ENCODE measurements at places on chromosomes 16 and 17. TPM values are rescaled to one million over a fixed set of nuclear protein-coding genes. Genes with fewer than 3 reads are reported as not detected.

Gene HBA2
- not detected for total RNA-seq

Gene TEKT5
- total RNA-seq = not detected

Gene FOXC2
- total RNA-seq = not detected

Gene SKAP1
- 101 TPM for total RNA-seq

DNA sequence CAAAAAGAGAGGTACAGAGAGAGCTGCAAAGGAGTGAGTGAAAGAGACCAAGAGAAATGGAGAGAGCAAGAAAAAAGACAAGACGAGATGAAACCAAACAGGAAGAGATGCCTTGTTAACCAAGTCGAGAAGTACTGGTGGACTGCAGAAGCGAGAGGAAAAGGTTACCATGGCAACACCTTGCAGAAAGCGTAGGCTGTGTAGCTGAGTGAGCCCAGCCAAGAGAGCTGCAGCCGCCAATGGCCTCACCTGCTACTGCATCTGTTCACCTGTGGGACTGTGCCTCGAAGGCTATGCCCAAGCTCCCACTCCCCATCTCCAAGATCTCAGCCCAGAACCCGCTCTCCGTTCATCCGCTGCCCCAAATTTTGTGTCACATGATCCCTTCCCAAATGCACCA is 161.3 kb downstream of the SLC39A11 start:
- no peaks in the 10 kb centered on the region for H3K27me3 ChIP-seq
- H3K27ac ChIP-seq = no peak overlapping the region
- H3K4me3 ChIP-seq = no peak overlapping the region
- no peaks in the 10 kb centered on the region for H3K36me3 ChIP-seq

DNA sequence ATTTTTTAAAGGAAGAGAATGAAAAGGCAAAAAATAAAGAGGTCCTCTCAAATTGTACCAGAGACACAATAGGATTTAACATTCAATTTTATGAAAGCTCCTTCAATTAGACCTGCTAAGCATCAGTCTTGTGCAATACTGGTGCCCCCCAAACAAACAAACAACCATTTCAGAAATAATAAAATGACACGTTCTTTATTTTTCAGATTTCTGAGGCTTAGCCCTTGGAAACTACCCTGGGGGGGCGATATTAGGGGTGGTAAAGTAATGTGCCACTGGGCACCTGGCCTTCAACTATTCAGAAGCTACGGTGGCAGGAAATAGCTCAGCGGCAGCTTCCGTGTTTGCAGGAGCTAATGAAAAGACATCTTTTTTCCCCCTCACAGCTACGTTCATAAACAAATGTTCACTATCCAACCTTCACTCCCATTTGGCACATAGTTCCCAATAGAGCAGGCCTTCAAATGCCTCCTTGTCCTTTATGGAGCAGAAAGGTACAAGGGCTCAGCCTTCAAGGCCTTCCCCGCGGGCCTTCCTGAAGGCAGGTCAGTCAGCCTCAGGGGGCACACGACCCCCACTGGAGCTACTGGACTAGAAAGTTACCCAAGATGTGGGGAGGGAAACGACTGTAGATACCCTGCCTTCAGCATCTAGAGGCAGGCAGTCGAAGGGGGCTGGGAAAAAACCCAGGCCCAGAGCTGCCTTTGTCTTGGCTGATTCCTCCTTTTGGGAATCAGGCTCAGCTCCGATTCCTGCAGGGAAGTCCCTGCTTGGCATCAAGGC is 44.1 kb downstream of the TBX4 start:
- no peak overlapping the region for H3K4me3 ChIP-seq
- no peaks in the 10 kb centered on the region for H3K36me3 ChIP-seq
- no peaks in the 10 kb centered on the region for H3K4me1 ChIP-seq
- H3K27ac ChIP-seq = no peak overlapping the region
- DNase-seq = no peak

GRCh38 chr17:2380950-2381649 is 19.8 kb downstream of the MNT start:
- H3K4me3 ChIP-seq = no peak overlapping the region
- no peaks in the 10 kb centered on the region for H3K36me3 ChIP-seq
- no peaks in the 10 kb centered on the region for H3K4me1 ChIP-seq
- H3K27me3 ChIP-seq = no peaks in the 10 kb centered on the region

DNA sequence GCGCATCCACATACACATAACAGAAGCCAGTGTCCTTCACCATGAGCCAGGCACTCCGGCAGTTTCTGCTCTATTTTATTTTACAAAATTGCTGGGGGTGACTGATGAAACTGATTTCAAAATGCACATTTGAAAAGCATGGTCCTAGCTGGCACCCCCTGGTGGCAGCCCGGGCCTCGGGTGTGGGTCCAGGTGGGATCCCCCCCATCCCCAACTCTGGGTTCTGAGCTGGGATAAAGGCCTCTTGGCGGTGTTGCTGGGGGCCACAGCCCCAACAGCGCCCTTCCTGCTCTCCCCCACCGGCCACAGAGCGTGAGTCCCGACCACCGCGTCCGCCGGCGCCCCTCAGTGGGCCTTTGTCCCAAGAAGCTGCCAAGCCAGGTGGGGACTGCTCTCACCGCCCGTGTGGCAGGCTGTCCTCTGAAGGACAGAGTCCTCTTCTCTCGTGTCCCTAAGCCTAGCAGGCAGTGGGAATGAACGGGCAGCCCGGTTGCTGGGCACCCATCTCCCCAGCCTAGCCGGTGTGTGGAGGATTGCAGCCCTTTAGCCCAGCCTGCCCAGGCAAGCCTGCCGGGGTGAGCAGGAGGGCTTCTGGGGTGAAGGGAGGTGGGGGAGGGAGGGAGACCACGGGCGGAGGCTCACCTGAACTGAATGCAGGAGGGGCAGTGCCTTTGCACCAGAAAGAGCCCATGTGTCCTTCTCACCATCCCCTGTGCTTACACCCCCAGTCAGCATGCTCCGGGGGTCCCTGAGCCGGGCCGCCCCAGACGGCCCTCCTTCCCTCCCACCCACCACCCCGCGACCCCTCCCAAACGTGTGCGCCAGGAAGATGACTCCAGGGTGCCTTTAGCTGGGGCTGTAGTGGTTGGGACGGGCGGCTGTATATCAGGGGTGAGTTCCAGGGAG is 898 bp downstream of the SNAI3 start:
- peak; percentile 52 for DNase-seq
- peak overlapping the region; percentile 77 for H3K27ac ChIP-seq
- H3K4me3 ChIP-seq = peak overlapping the region; percentile 85
- H3K36me3 ChIP-seq = peaks cover 6% of the 10 kb centered on the region
- H3K4me1 ChIP-seq = peaks cover 23% of the 10 kb centered on the region

DNA sequence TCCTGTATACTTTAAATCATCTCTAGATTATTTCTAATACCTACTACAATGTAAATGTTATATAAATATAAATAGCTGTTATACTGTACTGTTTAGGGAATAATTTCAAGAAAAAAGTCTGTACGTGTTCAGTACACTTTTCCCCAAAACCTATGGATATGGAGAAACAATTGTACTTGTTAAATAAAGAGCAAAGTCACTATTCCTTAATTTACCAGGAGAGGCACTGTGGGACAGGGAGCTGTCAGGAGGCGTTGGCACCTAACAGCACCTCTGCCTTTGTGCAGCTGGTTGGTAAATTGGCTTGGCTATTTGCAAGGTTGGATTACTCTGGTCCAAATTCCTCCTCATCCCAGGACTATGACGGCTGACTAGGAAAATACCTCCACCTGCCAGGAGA is 28.0 kb downstream of the CRHR1 start:
- no peak for DNase-seq
- H3K4me1 ChIP-seq = no peaks in the 10 kb centered on the region
- no peaks in the 10 kb centered on the region for H3K36me3 ChIP-seq
- no peak overlapping the region for H3K27ac ChIP-seq

DNA sequence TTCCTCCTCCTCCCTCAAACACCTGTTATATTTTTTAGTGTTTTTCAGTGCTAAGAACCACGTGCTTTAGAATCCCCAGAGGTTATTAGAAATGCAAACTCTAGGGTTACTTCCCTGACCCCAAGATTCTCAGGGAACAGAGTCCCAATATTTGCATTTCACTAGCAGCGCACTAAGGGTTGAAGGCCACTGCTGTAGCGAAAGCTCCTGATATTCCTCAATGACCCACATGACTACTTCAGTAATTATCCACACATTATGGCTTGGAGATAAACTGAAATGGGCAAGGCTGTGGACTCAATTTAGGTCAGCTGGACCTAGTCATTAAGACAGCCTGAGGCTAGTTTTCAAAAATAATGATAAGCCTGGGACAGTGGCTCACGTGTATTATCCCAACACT is 78.5 kb upstream of the BCAR1 start:
- H3K27ac ChIP-seq = no peak overlapping the region
- H3K4me1 ChIP-seq = peaks cover 10% of the 10 kb centered on the region
- DNase-seq = no peak

DNA sequence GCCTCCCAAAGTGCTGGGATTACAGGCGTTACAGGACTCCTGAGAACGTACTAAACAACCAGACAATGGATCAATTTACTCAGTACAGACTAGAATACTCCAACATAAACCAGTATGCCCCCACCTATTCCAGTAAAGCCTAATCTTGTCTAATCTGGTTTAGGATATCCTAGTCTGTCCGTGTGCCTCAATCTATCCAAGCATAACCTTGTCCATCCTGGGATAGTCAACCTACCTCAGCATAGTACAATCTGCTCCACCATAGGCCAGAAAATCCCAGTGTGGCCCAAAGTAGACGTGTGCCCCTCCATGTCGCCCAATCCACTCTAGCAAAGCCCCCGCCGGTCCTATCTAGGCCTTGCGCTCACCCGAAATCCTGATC is 625 bp downstream of the DVL2 start:
- H3K4me3 ChIP-seq = peak overlapping the region; percentile 71
- peaks cover 7% of the 10 kb centered on the region for H3K36me3 ChIP-seq
- H3K27ac ChIP-seq = peak overlapping the region; percentile 84

DNA sequence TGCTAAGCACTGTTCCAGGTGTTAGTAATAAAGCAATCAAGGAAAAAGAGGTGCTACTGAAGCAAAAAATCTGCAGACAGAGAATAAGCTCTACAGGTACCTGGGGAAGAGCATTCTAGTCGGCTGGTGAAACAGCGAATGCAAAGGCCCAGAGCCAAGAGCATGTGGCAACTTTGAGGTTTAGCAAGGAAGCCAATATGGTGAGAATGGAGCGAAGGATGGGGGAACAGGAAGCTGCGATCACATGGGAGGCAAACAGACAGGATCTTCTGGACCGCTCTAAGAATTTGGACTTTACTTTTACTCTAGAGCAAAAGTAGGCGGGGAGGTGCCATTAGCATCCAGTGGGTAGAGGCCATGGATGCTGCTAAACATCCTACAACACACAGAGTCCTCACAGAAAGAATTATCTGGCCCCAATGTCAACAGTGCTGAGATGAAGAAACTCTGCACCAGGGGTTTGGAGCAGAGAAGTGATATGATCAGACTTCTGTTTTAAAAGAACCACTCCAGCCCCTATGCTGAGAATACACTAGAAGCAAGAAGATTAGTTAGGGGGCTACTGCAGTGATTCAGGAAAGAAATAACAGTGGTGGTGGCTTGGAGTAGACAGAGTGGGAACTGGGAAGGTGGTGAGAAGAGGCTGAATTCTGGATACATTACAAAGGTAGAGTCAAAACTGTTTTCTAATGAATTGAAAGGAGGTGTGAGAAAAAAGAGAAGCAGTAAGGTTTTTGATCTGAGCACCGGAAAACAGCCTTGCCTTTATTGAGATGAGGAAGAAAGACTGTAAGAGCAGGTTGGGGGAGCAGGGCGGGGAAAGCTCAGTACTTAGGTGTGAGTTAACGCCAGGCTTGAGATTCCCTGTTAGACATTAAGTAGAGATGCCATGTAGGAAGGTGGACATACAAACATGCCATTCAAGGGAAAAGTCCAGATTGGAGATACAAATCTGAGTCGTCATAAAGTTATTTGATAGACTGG is 11.0 kb downstream of the EFTUD2 start:
- H3K27me3 ChIP-seq = no peaks in the 10 kb centered on the region
- DNase-seq = no peak
- peak overlapping the region; percentile 5 for H3K4me3 ChIP-seq
- peak overlapping the region; percentile 55 for H3K27ac ChIP-seq
- H3K4me1 ChIP-seq = peaks cover 27% of the 10 kb centered on the region
- peaks cover 15% of the 10 kb centered on the region for H3K36me3 ChIP-seq

DNA sequence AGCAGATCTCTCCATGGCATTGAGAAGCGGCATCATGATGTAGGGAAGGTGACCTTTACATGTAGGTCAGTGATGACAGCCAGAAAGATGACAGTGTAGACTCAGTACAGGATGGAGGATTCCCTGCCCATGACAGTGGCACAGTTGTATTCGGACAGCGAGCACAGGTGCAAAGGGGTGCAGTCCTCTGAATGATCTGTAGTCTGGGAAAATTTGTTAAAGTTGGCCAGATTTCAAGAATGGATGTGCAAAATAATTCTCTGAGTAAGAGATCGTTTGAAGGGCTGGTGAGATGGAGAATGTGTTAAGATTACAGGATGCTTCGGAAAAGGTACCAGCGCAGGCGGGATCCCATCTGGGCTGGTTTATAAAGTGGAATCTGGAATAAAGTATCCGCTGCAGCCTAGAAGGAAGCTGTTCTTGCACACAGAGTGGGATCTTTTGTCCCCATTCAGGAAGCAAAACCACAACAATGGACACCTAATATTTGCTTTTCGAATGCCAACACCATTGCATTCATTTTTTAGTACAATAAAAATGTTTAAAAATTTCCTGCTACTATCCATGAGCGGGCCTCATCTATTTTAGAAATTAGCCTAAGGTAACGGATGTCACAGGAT is 101.2 kb downstream of the RPTOR start:
- peaks cover 20% of the 10 kb centered on the region for H3K4me1 ChIP-seq
- peaks cover 3% of the 10 kb centered on the region for H3K36me3 ChIP-seq
- H3K27me3 ChIP-seq = no peaks in the 10 kb centered on the region

- H3K27me3 ChIP-seq = no peaks in the 10 kb centered on the region
- H3K4me3 ChIP-seq = no peak overlapping the region
- H3K36me3 ChIP-seq = peaks cover 40% of the 10 kb centered on the region
- H3K27ac ChIP-seq = no peak overlapping the region
- DNase-seq = no peak
Measured at GRCh38 chr17:44424828-44425461, 35.5 kb upstream of the ITGA2B start.

GRCh38 chr16:28846933-28847273 is 755 bp upstream of the TUFM start:
- no peaks in the 10 kb centered on the region for H3K27me3 ChIP-seq
- H3K4me3 ChIP-seq = peak overlapping the region; percentile 88
- peak overlapping the region; percentile 94 for H3K27ac ChIP-seq
- DNase-seq = no peak
- peaks cover 19% of the 10 kb centered on the region for H3K4me1 ChIP-seq
